ENCODE measurements at places on chromosomes 3 and 15. TPM values are rescaled to one million over a fixed set of nuclear protein-coding genes. Genes with fewer than 3 reads are reported as not detected.

The XCR1 gene
- polyA plus RNA-seq = not detected

DNA sequence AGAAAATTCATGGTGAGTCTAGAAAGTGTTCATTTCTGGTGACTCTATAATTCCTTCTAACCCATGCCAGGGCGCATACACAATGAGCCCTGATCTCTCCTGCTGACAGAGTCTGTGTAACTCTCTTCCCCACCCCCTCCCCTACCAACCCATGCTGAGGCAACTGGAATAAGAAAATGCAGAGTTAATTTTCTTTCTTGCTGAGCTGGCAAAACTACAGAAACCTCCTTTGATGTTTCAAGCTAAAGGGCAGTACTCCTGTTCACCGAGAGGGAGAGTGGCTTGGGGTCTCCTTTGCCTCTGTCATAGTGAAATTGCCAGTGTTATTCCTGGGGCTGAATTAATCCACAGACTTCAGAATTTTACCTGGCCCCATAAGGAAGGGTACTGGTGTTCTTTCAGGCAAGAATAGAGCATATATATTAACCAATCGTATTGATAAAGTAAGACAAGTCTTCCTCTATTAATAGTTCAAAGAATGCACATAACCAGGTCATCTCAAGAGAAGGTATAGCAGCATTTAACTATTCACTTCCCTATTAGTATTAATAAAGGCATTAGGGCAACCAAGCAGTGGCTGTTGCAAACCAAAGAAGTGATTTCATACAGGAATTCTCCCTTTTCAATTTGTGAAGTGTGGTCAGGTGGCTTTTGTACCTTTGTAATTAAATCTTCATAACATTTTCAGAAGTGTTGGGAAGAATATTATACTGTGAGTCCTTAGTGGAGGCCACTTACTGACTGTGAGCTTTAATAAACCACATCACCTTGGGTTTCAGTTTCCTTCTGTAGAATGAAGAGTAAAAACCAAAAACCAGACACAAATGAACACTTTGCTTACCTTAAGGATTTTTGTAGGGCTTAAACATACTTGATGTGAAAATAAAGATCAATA lies 4.1 kb downstream of the GAP43 start:
- no peak for DNase-seq

- DNase-seq = no peak
Measured at GRCh38 chr3:186049001-186049400, 59.9 kb downstream of the ETV5 start.

The KNG1 gene
- polyA plus RNA-seq = not detected

The SLC51A gene
- 0.23 TPM for polyA plus RNA-seq

GRCh38 chr3:152499791-152500385 lies 231.2 kb downstream of the MBNL1 start:
- no peak for DNase-seq

- no peak for DNase-seq
Measured at GRCh38 chr3:185079625-185080024, 73.2 kb downstream of the C3orf70 start.

DNA sequence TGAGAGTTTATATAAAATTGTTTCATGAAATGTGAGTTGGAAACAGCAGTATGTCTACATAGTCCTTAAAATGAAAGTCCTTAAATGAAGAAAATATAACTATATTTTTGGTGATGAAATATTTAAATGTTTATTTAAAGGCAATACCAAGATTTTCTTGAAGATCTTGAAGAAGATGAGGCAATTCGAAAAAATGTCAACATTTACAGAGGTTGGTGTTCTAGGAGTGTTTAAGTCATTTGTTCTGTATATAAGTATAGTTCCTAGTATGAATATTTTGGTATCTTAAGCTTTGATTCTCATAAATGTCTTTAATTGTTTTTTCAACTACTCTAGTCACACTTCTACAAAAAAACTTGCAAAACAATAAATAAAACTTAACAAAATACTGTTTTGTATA lies 29.0 kb downstream of the NMD3 start:
- DNase-seq = no peak

The PDZRN3 gene
- 49.1 TPM for polyA plus RNA-seq

- no peak for DNase-seq
Measured at GRCh38 chr3:100163787-100164186, 49.5 kb upstream of the FILIP1L start.

DNA sequence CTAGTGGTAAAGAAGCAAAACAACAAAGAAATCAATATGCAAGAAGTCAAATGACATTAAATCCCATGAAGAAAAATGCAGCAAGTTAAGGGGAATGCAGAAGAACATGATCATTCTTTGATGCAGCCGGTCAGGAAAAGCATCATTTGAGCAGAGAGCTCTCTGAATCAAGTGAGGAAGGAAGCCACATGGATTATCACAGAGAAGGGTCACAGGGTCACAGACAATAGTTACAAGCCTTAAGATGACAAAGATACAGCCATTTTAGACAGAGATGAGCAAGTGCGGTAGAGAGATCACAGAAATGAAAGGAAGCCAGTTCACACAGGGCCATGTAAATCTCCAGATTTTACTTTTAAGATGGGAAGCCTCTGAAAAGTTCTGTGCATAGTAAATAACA lies 43.9 kb downstream of the UBE3A start:
- DNase-seq = no peak

The SLC35A5 gene
- 9.2 TPM for polyA plus RNA-seq

DNA sequence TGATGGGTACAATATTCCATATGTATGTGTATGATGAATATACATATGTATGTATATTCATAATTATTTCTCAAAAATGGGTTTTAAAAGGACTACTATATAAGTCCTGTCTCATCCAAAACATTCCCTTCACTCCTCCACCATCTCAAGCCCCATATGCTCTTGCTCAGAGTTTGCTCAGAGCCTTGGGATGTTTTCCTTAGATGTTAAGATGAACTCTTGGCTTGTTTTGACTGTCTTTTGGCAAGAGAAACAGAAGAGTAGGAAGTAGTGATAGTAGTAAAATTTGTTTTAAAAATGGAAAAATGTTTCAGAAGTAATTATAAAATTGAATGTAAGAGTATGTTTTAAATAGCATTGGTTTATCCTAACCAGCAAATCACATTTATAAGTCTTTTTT lies 6.2 kb upstream of the EPHA3 start:
- no peak for DNase-seq

DNA sequence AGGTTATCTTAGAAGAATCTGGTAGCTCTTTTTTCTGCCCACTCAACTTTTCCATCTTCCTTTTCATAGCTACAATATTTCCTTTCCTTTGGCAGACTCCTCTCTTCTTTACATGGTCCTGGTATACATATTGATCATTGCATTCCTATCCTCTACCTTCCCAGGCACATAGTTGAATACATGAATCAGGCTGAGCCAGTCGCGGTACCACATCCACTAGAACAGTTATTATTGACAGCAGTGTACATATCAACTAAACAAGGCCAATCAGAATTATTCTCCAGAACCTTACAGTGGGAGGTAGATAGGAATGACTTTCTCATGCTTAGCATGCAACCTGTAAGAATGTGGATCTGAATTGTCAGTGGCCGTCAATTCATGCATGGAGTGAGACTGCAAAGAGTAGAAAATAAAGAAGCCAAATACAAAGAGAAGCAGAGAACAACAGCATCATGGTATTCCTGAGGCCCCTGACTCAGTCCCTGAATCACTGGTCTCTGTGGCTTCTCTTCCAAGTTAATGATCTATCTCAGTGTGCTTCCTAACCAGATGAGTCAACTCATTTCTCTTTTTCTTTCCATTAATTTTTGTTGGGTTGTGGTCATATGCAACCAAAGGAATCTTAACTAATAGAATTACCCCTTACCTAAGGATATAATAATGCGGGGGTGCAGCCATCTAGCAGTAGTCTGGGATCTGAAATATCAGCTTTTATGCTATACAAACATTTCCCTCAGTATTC lies 60.9 kb upstream of the DCBLD2 start:
- no peak for DNase-seq

The CELF6 gene
- 5.1 TPM for polyA plus RNA-seq

The GOLGA8J gene
- polyA plus RNA-seq = not detected

GRCh38 chr15:45891766-45892165 lies 256.9 kb downstream of the SQOR start:
- no peak for DNase-seq

DNA sequence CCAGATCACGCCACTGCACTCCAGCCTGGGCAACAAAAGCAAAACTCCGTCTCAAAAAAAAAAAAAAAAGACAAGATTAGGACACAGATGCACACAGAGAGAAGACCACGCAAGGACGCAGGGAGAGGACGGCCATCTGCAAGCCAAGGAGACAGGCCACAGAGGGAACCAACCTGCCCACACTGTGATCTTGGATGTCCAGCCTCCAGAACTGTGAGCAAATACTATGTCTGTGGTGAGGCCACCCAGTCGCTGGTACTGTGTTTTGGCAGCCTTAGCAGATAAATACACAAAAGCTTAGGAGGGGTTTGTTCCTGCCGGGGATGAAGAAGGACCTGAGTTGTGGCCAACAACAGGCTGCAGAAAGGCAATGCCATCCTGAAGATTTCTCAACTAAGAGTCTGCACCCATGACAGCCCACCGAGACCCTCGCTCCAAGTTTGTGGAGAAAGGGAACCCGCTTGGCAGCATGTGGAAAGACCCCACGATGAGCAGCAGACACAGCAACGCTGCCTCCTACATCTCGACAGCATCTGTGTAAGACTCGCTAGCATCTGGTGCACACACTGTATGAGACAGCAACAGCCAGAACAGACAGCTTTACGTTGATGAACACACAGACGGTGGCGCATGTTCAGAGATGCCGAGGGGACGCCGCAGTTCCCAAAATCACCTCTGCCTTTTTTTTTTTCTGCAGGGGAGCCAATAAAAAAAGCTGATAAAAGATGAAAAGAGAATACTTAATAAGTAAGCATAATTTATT lies 13.7 kb downstream of the CYFIP1 start:
- no peak for DNase-seq

The TGM4 gene
- not detected for polyA plus RNA-seq

- no peak for DNase-seq
Measured at GRCh38 chr3:51024765-51025632, 350.3 kb downstream of the DOCK3 start.

The PLSCR2 gene
- not detected for polyA plus RNA-seq

GRCh38 chr3:68504201-68504600 lies 428.1 kb downstream of the TAFA4 start:
- no peak for DNase-seq

The KIF7 gene
- 1.5 TPM for polyA plus RNA-seq

DNA sequence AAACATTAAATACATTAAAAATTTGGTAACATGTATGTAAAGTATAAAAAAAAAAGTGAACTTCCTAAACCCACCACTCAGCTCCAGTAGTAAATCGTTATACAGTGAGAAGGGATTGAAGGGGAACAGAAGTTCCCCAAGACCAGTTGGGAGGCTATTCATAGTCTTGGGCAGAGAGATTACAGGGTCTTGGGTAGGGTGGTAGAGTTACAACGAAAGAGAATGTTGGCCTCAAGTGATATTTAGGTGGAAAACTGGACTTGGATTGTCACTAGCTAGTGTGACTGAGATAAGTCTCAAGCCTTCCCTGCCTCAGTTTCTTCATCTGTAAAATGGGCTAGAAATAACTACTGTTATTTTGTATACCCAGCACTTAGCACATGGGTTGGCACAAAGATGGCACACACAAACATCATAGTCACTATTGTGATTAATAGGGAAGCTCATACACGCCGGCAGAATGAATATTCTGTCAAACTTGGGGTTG lies 431 bp upstream of the YEATS2 start:
- no peak for DNase-seq

- DNase-seq = no peak
Measured at GRCh38 chr3:9831253-9831652, 12.6 kb downstream of the RPUSD3 start.

DNA sequence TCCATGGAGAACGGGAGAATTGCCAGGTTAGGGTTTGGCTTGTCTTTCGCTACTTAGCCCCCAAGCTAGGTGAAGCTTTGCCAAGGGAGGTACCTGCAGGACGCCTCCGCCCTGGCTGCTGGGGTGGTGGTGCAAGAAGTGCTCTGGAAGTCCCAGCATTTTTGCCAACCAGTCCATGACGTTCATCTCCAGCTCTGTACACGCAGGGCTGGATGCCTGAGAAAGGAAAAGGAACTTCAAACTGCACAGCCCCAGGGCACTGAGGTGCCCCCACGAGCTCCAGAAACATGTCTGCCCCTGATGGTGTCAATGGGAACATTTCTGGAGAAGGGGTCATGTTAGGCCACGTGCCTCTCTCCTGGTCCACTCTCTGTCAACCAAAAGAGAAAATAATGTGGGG lies 8.2 kb downstream of the HDC start:
- no peak for DNase-seq

DNA sequence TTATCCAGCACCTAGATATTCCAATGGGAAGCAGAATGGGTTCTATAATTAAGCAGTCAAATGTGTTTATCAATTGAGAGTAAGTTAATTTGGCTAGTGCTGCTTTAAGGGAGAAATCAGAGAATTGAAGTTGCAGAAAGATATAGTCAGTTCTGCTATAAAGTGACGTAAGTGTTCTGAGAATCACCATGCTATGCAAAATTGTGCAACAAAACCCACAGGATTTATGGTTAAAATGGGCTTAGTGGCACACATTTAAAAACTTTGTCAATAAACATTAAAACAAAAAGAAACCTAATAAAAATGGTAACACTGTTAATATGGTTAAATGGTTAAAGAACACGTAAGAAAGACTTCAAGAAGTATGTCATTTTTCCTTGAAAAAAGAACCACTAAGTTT lies 74.5 kb downstream of the TMEM108 start:
- no peak for DNase-seq

DNA sequence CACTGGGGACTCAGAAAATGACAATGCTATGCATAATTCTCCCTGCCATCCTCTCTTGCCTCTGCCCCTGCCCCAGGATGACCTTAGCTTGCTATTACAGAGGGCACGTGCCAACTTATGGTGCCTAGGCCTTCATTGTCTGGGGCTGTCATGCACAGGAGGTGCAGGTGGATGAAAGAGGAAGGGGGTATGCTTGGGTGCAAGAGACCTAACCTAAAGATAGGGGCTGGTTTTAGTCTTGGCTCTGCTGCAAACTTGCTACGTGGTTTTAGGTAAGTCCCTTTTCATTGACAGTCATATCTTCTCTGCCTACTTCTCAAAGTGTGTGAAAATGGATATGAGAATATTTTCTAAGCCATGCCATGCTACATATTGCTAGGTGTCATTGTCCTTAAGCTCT lies 161.3 kb downstream of the EPHB1 start:
- DNase-seq = no peak

The KCNH8 gene
- polyA plus RNA-seq = 0.03 TPM

- no peak for DNase-seq
Measured at GRCh38 chr15:66873856-66874255, 171.8 kb downstream of the SMAD6 start.

DNA sequence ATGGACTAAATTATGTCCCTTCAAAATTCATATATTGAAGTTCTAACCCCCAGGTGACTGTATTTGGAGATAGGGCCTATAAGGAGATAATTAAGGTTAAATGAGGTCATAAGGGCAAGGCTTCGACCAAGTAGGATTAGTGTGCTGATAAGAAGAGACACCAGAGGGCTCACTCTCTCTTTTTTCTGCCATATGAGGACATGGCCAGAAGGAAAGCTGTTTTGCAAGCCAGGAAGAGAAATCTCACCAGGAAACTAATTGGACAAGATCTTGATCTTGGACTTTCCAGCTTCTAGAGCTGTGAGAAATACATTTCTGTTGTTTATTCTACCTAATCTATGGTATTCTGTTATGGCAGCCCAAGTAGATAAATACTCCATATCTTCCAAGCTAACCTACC lies 503.6 kb upstream of the NAALADL2 start:
- no peak for DNase-seq
